ENCODE measurements at places on chromosomes 11 and 22.
A peak's percentile ranks its signal among the peaks of the same experiment; 100 is the strongest.

DNA sequence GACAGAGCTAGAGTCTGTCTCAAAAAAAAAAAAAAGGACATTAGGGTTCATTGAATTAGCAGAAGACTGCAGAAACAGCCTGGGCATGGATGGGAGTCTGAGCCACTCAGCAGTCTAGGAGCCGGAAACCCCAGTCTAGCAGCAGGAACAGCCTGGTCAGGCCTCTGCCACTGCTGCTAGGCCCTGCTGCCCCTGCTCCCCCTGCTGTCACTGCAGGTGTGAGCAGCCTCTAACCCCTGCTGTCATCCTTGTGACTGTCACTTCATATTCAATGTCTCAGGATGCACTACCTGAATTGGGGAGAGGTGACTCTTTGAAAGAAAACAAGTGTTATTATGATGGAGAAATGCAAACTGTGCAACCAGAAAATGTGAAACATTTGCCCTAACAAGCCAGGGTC is 7.0 kb upstream of the DDX17 start:
- DNase-seq: no peak

GRCh38 chr11:65414776-65415498 is 7.7 kb upstream of the NEAT1 start:
- DNase-seq: no peak

GRCh38 chr11:124740277-124740882 is 638 bp downstream of the NRGN start:
- DNase-seq: no peak

DNA sequence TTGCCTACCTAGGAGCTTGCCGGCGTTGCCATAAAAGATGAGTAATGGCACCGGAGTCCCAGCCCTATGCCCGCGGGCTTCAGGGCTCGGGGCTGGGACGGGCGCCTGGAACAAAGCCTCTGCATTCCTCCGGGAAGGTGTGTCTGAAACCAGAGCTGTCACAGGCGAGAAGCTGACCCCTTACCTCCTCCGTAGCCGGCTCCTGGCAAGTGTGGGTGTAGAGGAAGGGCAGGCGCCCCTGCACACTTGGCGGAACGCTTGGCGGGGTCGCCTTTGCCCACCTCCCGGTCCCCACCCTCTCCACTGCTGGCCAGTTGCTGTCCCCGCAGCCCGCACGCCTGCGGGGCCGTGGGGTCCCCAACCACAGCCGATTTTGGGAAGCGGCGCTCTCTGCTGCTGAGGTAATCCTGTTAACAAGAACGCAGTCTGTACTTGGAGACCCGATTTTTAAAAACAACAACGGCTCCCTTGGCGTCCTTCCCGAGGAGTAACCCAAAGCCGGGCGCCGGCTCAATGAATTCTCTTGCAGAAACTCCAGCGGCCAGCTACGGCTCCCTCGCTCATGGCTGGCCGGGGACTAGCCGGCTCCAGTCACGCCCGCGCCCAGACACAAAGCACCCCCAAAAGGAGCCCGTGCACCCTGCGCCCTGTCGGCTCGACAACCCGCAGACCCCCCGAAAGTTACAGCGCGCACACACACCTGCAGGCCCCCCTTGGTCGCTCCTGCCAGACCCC is 89.2 kb downstream of the PLEKHA7 start:
- DNase-seq: peak; percentile 15

- no peak for DNase-seq
These were observed 111.3 kb downstream of the PLEKHA7 start for GRCh38 chr11:16902781-16903378.

DNA sequence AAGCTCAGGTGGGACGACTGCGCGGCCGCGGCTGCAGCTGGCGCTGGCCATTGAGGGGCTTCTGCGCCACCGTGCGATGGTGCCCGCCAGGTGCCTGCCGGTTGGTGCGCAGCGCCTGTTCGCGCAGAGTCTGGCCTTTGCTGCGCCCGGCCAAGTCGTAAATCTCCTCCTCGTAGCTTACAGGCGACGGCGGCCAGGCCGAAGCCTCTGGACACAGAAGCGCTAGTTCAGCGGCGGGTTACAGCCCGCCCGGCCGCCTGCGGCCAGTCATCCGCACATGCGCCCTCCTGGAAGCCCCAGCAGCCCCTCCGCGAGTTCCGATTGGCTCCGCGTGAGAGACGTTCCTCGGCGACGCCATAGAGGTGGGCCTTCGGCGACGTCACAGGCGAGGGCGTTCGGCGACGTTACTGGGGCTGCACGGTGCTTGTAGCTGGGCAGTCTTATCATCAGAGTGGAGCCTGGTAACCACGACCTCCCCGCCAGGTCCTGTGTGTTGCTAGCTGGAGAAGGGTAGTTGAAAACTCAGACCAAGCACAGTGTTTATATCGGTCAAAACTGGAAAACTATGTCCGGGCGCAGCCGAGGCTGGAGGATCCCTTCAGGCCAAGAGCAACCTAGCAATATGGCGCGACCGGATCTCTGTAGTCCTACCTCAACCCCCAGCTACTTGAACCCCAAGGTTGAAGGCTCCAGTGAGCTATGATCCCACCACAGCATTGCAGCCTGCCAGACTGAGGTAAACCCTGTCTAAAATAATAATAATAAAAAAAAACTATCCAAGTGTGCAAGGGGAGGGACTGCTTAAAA is 265.7 kb downstream of the OR4C45 start:
- no peak for DNase-seq

GRCh38 chr11:66720899-66721470 is 8.0 kb downstream of the SPTBN2 start:
- DNase-seq: no peak

- DNase-seq: no peak
These were observed 12.3 kb upstream of the MARK2 start for GRCh38 chr11:63826471-63827190.

DNA sequence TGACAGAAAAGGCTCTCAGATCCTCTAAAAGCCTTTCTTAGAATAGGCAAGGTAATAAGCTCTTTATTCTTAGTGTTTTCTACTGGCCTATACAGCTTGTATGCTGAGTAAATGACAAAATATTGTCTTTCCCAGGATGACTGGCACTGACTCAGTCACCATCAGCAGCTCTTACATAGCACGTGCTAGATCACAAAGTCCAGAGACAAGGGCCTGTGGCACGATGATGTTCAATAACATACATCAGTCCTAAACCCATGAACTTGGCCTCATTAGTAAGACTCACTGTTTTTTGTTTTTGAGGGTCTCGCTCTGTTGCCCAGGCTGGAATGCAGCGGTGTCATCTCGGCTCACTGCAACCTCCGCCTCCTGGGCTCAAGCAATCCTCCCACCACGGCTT is 42.7 kb downstream of the CELF1 start:
- DNase-seq: no peak

DNA sequence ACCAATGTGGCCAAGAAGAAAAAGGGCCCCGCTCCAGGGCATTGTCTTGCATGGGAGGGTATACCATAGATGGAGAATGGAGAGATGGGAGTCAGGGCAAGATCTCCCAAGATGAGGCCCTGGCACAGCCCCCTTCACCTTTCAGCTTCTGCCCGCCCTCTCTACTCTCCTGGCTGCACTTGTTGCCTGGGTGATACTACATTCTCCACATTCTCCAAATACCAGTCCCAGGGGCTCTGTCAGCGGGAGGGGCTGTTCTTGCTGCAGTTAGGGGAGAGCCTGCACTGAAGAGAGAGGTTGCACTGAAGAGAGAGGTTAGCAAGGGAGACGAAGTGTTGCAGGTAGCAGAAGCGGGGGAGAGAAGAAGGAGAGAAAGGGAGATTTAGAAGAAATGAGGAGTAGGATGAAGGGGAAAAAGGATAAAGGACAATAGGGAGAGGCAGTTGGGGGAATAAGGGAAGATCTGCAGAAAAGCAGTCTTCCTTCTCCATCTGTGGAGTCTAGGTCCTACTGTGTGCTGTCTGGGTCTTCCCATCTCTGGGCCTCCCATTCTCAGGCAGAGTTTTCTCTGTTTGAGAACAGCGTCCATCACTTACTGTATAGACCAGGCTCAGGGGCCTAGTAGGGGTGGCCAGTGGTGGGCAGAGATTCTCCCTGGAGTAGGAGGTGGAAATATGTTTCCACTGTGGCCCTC is 8.0 kb downstream of the PHLDB1 start:
- no peak for DNase-seq

- DNase-seq: no peak
These were observed 5.9 kb downstream of the RNH1 start for GRCh38 chr11:501001-501682.

DNA sequence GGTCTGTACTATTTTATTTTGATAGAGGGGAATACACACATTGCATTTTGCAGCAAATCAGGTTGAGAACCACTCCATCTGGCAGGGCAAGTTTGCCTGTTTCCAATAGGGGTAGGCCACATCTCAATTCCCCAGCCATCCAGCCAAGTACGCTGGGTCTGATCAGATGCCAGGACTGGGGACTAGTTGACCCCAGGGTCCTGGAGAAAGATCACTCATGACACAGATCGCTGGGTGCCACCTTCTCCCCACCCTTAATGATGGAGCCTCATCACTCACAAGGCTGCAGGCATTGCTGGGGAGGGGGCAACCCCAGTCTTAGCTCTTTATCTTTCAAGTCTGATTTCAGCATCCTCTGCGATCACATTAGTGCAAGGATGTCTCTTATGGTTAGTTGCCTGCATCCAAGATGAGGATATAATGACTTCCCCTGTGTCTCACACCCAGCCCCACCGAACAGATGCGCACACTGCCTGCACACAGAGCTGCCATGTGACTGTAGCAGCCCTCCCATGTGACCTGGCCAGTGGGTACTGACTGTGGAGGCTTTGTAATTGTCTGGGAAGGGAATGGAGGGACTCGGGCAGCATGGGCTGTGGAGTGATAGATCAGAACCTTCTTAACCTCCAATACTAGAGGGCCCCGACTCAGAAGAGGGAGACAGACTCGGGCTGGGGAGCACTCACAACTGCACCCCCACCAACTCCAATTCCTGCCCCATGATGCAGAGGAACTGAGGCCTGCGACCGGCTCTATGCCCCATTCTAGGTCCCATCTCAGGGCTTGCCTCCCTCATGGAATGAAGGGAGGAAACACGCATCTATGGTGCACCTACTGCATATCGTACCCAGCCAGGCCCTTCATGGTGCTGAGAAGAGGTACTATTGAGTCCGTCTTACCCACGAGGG is 155.8 kb downstream of the DSCAML1 start:
- peak; percentile 64 for DNase-seq

- DNase-seq: no peak
These were observed at the start of gene SOX6 for GRCh38 chr11:16356057-16356760. Gene SOX6, minus strand, starts transcription at chr11:16356546. Its CDS starts 15,298 bp downstream, at chr11:16341248.

Measured in nucleus accumbens (tissue), 56 donors.